ENCODE measurements at places on chromosomes 4 and X. TPM values are rescaled to one million over a fixed set of nuclear protein-coding genes. Genes with fewer than 3 reads are reported as not detected.

Gene NSG1
- total RNA-seq, result 4.7 TPM

Gene P2RY4
- 0.12 TPM for total RNA-seq

Gene ADGRG4
- not detected for total RNA-seq

Gene CBR4
- total RNA-seq, result 15.6 TPM

Gene SULT1B1
- 0.64 TPM for total RNA-seq

Gene CCKAR
- not detected for total RNA-seq

Gene KLHL5
- total RNA-seq, result 8.3 TPM

Gene PPP2R2C
- total RNA-seq, result not detected

Measured in activated naive CD8-positive, alpha-beta T cell treated with anti-CD3 and anti-CD28 coated beads for 36 hours (primary cell).